ENCODE measurements at places on chromosomes 7 and 10.

DNA sequence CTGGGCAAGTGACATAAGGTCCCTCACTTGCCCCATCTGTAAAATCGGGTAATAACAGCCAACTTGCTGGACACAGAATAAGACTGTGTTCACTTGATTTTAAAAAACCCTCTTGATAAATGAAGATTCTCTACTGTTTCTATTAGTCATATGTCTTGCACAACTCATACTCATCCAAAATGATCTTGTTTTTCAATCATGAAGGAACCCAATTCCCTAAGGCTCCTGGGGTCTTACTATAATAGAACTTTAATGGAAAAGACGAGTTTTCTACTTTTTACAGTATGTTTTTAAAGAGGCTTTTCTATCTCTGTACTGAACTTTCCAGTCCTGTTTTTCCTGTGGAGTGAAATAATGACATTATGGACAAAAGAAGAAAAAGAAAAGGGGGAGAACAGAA, 103.8 kb downstream of the ARID5B start:
- no peaks in the 10 kb centered on the region for H3K27me3 ChIP-seq
- no peak overlapping the region for H3K4me3 ChIP-seq
- H3K36me3 ChIP-seq, result no peaks in the 10 kb centered on the region
- peaks cover 43% of the 10 kb centered on the region for H3K4me1 ChIP-seq

DNA sequence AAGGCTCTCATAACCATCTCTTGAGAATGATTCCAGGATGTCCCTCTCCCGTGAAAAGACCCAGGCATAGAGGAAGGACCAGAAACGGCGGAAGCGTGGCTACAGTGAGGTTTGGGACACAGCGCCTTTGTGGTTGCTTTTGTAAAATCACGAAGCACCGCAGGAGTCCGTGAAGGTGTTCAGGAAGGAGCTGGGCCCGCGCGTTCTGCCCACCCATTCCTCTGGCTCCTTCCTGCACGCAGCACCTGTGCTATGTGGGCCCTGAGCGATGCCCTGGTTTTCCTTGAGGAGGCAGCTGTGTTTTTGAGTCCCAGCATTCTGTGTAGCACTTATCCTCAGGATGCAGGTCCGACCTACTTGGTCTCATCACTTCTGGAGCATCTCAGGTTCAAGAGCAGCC, 112.8 kb downstream of the TRRAP start:
- H3K27ac ChIP-seq, result no peak overlapping the region
- DNase-seq, result no peak
- H3K27me3 ChIP-seq, result no peaks in the 10 kb centered on the region
- no peaks in the 10 kb centered on the region for H3K4me1 ChIP-seq

- H3K4me1 ChIP-seq, result peaks cover 24% of the 10 kb centered on the region
- H3K4me3 ChIP-seq, result no peak overlapping the region
- H3K27ac ChIP-seq, result no peak overlapping the region
- DNase-seq, result no peak
These were observed 5.0 kb downstream of the NOLC1 start for GRCh38 chr10:102157224-102157623.

DNA sequence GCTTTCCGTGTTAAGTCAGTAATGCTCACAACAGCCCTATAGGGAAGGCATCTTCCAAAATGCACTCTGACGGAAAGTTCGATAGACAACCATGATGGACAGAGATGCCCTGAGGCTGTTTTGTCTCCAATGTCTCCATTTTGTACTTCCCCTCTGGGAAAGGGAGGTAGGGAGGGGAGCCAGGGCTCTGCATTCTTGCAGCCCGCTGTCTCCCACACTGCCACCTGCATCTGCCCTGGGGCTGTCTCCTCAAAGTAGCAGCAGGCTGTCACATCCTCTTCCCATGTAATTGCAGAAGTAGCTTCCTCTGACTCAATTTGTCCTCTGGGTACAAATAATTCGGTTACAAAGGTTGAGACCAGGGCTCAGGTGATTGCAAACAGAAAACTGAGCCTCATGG, 131.4 kb downstream of the GPAM start:
- no peaks in the 10 kb centered on the region for H3K36me3 ChIP-seq
- no peak for DNase-seq
- H3K27ac ChIP-seq, result no peak overlapping the region
- peaks cover 6% of the 10 kb centered on the region for H3K27me3 ChIP-seq

DNA sequence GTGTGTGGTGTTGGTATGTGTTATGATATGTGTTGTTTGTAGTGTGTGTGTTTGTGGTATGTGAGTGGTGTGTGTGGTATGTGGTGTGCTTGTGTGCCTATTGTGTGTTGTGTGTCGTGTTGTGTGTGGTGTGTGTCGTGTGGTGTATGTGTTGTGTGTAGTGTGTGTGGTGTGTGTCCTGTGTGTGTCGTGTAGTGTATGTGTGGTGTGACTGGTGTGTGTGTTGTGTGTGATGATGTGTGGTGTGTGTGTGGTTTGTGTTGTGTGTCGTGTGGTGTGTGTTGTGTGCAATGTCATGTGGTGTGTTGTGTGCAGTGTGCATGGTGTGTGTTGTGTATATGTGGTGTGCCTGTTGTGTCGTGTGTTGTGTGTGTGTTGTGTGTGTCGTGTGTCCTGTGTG, 144.6 kb downstream of the DNAJB6 start:
- no peak overlapping the region for H3K4me3 ChIP-seq
- no peak overlapping the region for H3K27ac ChIP-seq
- no peaks in the 10 kb centered on the region for H3K36me3 ChIP-seq

- no peak overlapping the region for H3K27ac ChIP-seq
- no peak for DNase-seq
- no peaks in the 10 kb centered on the region for H3K27me3 ChIP-seq
- no peak overlapping the region for H3K4me3 ChIP-seq
- peaks cover 11% of the 10 kb centered on the region for H3K4me1 ChIP-seq
These were observed 102.4 kb downstream of the LRRC4 start for GRCh38 chr7:127928852-127929251.

GRCh38 chr7:92717993-92718716, 118.2 kb downstream of the CDK6 start:
- peaks cover 81% of the 10 kb centered on the region for H3K4me1 ChIP-seq
- H3K4me3 ChIP-seq, result peak overlapping the region; percentile 60
- H3K27ac ChIP-seq, result peak overlapping the region; percentile 93
- H3K27me3 ChIP-seq, result no peaks in the 10 kb centered on the region

DNA sequence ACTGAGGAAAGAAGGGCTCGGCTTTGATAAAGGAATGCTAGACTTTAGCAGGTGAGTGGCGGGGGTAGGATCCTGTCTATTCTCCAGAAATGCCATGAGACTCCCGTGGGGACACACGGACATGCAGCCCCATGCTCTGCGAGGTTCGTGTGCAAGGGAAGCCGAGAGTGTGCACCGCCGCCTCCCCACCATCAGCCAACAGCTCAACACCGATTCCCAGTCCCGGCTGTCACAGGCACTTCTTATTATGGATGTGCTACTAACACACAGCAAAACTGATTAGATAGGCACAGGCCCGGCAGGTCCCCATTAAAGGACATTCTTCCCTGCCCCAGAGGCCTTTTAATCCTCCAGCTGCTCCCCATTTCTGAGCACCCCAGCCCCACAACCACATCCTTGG, 154.4 kb downstream of the PRKAG2 start:
- peaks cover 95% of the 10 kb centered on the region for H3K4me1 ChIP-seq
- H3K27me3 ChIP-seq, result no peaks in the 10 kb centered on the region
- peak overlapping the region; percentile 21 for H3K4me3 ChIP-seq
- no peaks in the 10 kb centered on the region for H3K36me3 ChIP-seq
- peak overlapping the region; percentile 89 for H3K27ac ChIP-seq

GRCh38 chr10:107230887-107231286, 66.4 kb upstream of the SORCS1 start:
- H3K27me3 ChIP-seq, result no peaks in the 10 kb centered on the region
- H3K36me3 ChIP-seq, result no peaks in the 10 kb centered on the region
- DNase-seq, result no peak
- no peak overlapping the region for H3K27ac ChIP-seq
- H3K4me3 ChIP-seq, result no peak overlapping the region

GRCh38 chr7:155395176-155395797, 62.6 kb upstream of the EN2 start:
- H3K36me3 ChIP-seq, result no peaks in the 10 kb centered on the region
- H3K27me3 ChIP-seq, result peaks cover 95% of the 10 kb centered on the region
- no peak for DNase-seq

- peaks cover 41% of the 10 kb centered on the region for H3K4me1 ChIP-seq
- H3K36me3 ChIP-seq, result no peaks in the 10 kb centered on the region
- no peak for DNase-seq
- H3K4me3 ChIP-seq, result no peak overlapping the region
- no peaks in the 10 kb centered on the region for H3K27me3 ChIP-seq
These were observed 44.1 kb upstream of the ADO start for GRCh38 chr10:62760401-62760800.

DNA sequence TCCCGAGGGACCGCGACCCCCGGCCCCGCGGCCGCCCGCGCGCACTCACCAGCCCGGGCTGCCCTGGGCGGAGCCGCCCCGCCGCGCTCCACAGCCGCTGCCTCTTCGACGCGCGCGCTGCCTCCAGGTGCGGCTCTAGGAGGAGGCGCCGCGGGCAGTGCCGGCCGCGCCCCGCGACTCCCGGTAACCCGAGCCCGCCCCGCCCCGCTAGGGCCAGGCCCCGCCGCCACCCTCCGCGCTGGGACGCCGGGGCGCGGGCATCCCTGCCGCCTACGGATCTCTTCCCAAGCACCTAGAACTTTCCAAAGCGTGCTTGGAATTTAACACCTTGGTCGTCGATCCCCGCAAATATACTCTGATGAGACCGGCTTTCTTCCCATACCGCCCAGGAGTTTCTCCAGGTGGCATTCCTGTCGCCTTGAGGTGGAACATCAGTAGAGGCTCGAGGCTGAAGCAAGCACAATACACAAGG, at the start of gene SLC26A5:
Gene SLC26A5 (minus strand): TSS at position 159 of the 472 bp plus-strand sequence. CDS start 24,693 bp downstream, outside the sequence.
- no peak within 1 kb of the TSS for H3K27ac ChIP-seq
- DNase-seq, result no peak
- H3K36me3 ChIP-seq, result no peaks in the 10 kb centered on the region
- peak within 1 kb of the TSS; percentile 55 for H3K4me3 ChIP-seq
- H3K4me1 ChIP-seq, result peaks cover 13% of the 10 kb centered on the region

DNA sequence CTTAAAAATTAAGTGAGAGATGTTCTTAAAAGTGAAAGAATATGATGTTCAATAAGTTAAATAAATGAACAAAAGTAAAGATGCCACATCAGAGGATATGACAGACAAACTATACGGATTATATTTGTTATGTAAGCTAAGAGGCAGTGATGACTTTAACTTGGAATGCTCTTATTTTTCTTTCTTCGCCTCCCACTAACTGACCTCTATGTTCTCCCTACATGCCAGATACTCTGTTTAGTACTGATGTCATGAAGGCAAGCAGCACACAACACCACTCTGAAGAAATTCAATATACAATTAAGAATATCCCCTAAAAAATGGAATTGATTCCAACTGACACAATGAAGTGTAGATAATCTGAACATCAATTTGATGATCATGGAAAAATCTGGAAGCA, 223.4 kb downstream of the DOCK4 start:
- H3K36me3 ChIP-seq, result peaks cover 22% of the 10 kb centered on the region
- H3K4me3 ChIP-seq, result no peak overlapping the region
- peaks cover 18% of the 10 kb centered on the region for H3K4me1 ChIP-seq
- H3K27me3 ChIP-seq, result no peaks in the 10 kb centered on the region
- DNase-seq, result no peak

DNA sequence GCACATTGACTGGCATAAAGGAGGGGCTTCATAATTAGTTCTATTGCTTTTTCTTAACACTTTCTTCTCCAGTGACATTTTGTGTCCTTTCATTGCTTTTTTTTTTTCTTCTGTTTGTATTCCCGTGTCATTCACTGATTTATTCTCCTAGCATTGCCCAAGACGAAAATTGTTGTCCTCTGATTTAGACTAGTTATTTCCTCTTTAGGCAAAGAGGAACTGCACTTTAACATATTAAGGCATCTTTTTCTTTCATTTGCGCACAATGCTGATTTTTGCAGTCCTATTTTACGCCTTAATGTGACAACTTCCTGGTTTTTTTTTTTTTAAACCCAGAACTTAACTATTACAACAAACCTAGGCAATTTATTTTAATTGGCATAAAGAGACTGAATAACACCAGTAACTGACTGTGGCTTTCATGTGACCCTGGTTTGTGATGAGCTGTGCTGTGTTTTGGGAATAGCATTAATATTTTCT, 39.7 kb downstream of the ARID5B start:
- H3K36me3 ChIP-seq, result peaks cover 3% of the 10 kb centered on the region
- no peak overlapping the region for H3K4me3 ChIP-seq
- no peaks in the 10 kb centered on the region for H3K27me3 ChIP-seq
- H3K27ac ChIP-seq, result no peak overlapping the region
- no peak for DNase-seq

DNA sequence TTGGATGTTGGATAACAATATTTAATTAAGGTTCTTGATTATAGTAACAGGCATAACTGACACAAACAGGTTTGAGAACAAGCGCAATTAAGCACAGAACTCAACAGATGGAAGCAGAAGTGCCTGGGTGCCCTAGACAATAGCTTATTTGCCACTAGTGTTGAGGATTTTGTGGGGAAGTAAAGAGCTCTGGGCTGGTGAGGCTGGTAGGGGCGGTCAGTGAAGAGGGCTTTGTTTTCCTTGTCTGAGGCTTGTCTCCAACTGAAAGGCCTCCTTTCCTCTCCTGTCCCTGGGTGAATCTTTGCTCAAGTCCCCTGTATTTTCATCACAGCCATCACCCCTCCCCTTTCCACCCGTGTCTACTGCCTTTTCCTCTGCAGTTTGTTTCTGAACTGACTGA, 104.6 kb downstream of the KAT6B start:
- H3K27me3 ChIP-seq, result no peaks in the 10 kb centered on the region
- no peak overlapping the region for H3K4me3 ChIP-seq
- H3K27ac ChIP-seq, result no peak overlapping the region
- DNase-seq, result no peak

DNA sequence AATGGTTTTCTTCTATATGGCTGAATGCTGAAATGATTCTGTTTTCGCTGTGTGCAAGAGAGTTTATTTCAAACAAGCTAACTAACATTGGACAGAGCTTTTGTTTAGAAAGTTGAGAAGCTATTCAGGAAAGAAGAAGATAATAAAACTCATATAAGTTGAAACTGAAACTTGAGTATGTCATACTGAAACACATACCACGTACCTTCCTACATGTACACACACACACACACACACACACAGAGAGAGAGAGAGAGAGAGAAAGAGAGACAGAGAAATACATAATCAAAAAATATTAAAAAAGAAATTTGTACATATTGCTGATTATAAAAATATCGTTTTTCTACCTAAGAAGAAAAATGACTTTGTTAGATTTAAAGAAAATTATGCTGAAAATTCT, 561.9 kb upstream of the KCND2 start:
- no peak for DNase-seq

GRCh38 chr10:77285529-77286182, 352.0 kb downstream of the KCNMA1 start:
- H3K36me3 ChIP-seq, result no peaks in the 10 kb centered on the region
- DNase-seq, result no peak
- peaks cover 14% of the 10 kb centered on the region for H3K4me1 ChIP-seq
- peaks cover 87% of the 10 kb centered on the region for H3K27me3 ChIP-seq
- H3K27ac ChIP-seq, result no peak overlapping the region

- H3K4me1 ChIP-seq, result peaks cover 14% of the 10 kb centered on the region
- no peaks in the 10 kb centered on the region for H3K36me3 ChIP-seq
- DNase-seq, result no peak
- no peak overlapping the region for H3K4me3 ChIP-seq
- H3K27ac ChIP-seq, result no peak overlapping the region
- peaks cover 27% of the 10 kb centered on the region for H3K27me3 ChIP-seq
These were observed 56.4 kb upstream of the FAM20C start for GRCh38 chr7:135731-136645.

- no peaks in the 10 kb centered on the region for H3K36me3 ChIP-seq
- H3K27ac ChIP-seq, result peak overlapping the region; percentile 94
- H3K4me1 ChIP-seq, result peaks cover 37% of the 10 kb centered on the region
- no peak for DNase-seq
- peak overlapping the region; percentile 83 for H3K4me3 ChIP-seq
These were observed 567 bp downstream of the GTF2IRD1 start for GRCh38 chr7:74454021-74454924.

- no peak for DNase-seq
- no peak overlapping the region for H3K4me3 ChIP-seq
- no peaks in the 10 kb centered on the region for H3K27me3 ChIP-seq
- peaks cover 12% of the 10 kb centered on the region for H3K4me1 ChIP-seq
These were observed 268.0 kb downstream of the FRMD4A start for GRCh38 chr10:14062528-14063260.
